CD4-positive, alpha-beta T cell treated with Interleukin-10 for 1 hour (primary cell): ENCODE measurements at places on chromosomes 6 and 20.

GRCh38 chr6:118787724-118788423 is 106.1 kb upstream of the ASF1A start:
- DNase-seq, result peak; percentile 40

DNA sequence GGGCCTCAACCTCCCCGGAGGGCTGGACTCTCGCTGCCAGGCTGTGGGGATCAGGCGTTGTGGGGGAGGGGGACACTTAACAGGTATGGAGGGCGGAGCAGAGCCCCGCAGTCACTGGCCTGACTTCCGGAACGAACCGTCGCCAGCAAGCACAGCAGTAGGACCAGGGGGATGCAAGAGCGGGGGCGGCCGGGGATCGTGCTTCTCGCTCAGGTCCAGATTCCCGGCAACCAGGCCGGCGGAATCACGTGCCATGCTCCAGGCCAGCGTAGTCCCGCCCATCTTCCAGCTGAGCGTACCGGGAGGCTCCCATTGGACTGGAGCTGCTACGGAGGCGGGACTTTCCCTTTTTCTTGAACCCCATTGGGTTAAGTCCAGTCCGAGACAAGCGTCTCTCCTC is 10.0 kb upstream of the POU5F1 start:
- DNase-seq, result peak; percentile 81

- DNase-seq, result no peak
These were observed 95.5 kb upstream of the SCP2D1 start for GRCh38 chr20:18718129-18718528.

DNA sequence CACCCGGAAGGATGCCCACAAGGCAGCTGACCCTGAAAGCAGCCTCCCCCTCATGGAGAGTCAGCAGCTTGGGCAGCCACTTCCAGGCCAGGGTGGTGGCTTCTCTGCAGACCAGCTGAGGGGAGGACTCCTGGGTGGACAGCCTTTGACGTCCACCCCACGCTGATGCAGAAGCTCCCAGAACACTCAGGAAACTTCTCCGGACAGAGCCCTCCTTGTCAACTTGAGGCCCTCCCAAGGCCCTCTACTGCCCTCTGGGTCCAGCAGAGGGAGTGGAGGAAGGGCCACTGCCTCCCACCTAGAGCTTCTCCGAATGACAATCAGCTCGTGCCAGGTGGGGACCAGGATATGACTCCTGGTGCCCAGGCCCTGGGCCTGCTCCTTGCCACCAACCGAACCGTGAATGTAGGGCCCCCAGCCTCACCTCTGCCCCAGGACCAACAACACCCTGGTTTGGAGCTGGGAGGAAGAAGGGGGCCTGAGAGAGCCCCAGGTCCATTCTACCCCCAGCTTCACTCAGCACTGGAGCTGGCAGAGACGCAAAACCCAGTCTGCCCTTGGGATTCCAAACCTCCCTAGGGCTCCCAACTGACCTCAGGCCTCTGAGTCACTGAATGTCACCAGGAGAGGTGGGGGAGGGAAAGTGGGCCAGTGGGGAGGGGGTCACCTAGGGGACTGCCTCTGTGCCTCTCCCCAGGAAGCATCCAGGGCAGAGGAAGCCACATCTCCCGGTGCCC is 10.9 kb upstream of the SLC22A7 start:
- DNase-seq, result no peak

DNA sequence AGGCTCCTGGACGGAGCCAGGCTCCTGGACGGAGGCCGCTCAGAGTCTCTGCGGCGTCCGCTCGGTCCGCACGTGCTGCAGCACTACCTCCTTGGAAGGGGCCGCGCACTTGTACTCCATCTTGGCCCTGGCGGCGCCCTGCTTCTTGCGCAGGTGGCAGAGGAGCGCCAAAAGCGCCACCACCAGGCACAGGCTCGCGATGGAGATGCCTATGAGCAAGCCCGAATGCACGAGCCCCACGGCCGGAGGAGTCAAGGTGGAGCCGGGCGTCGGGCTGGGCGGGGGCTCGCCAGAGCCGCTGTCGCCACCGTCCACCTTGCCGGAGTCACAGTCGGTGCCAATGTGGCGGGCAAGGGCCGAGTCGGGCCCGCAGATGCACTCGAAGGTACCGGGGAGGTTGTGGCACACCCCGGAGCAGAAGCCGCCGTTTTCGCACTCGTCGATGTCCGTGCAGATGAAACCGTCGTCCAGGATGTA is 1.7 kb downstream of the THBD start:
- no peak for DNase-seq

GRCh38 chr6:125066964-125067363 is 86.6 kb upstream of the TPD52L1 start:
- DNase-seq, result peak; percentile 46

- no peak for DNase-seq
These were observed 20.3 kb upstream of the ZNF831 start for GRCh38 chr20:59143326-59143725.

DNA sequence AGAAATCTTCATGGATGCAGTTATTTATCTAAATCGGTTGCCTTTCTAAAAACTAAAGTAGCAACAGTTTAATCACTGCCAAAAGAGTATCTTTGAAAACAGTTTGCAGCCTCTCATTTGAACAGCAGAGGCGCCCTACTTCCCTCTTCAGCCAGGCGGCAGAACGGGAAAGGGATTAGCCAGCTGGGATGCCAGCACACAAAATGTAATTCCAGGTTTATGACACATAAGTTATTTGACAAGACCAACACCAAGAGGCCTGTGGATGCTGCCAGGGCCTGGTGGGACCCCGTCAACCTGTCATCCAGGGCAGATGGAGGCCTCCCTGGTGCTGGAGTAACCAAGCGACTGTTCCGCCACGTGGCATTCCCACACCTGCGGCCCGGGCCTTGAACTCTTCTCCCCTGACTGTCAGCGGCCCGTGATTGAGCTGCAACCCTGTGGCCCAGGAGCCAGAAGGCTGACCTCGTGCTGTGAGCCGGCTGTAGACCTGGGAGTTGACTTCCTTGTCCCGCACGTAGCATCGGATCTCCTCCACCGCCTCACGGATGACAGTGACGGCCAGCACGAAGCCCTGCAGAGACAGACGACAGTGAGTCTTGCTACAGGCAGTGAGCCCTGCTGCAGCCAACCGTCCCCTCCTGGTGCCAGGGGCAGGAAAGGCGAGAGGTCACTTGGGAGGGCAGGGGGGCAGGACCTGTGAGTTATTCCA is 55.5 kb downstream of the ATP9A start:
- no peak for DNase-seq

GRCh38 chr20:39528436-39528835 is 566.3 kb downstream of the DHX35 start:
- DNase-seq, result no peak

DNA sequence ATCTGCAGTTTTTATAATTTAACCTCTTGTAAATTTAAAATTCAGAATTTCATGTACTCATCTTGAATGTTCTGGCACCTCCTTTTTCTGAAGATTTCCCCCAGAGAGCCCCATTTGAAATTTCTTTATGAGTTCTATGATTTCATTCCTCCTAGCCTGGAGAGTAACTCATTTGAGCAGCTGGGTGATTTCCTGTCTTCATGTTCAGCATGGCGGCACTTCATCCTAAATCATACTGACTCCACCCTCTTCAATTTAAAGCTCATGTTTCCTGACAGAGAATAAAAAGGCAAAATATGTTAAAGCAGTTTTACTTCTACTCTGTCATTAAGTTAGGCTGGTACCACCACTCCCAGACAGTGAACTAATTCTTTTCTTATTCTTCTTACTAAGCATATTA is 250.9 kb upstream of the POU3F2 start:
- no peak for DNase-seq

GRCh38 chr20:32018269-32019155 is 8.3 kb downstream of the CCM2L start:
- peak; percentile 46 for DNase-seq

DNA sequence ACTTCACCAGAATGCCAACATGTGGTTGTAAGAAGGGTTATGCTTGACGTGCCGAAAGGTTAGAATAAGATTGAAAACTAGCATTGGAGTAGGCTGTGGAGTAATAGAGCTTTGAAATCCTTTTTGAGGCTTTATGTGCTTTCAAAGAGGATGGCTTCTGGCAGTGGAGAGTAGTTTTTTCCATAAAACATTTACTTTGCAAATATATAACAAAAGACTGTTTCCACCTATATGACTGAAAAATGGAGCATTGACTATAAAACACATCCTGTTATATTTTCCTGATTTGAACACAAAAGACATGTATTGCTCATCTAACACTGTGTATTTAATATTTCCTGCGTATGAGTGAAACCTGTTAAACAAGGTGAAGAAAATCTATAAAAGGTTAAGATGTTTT is 38.8 kb downstream of the ZFAND3 start:
- DNase-seq, result no peak

- DNase-seq, result no peak
These were observed 22.1 kb downstream of the ZKSCAN3 start for GRCh38 chr6:28371706-28372451.

GRCh38 chr20:46133886-46134654 is 16.0 kb downstream of the CD40 start:
- no peak for DNase-seq

DNA sequence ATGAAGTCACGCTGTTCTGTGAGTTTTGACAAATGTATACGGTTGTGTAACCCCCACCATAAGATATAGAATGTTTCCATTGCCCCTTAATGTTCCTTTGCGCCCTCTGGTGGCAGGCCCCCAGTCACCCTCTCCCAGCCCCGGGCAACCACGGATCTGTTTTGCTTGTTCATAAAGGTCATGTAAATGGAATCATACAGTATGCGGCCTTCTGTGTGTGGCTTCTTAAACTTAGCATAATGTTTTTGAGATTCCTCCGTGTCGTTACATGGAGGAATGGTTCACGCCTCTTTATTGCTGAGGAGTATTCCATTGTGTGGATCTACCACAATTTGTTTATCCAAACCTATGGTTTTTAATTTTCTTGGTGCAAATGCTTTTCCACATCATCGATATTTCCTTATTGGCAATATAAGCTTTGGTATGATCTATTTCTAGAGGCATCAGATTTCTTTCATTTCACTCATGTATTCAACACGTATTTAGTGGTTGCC is 28.4 kb downstream of the LYRM2 start:
- DNase-seq, result peak; percentile 79

- DNase-seq, result no peak
These were observed 274.2 kb upstream of the CDH4 start for GRCh38 chr20:60977901-60978300.

- no peak for DNase-seq
These were observed 184.9 kb downstream of the COL12A1 start for GRCh38 chr6:75020971-75021370.
